ENCODE measurements at places on chromosomes 3 and 15. TPM values are rescaled to one million over a fixed set of nuclear protein-coding genes. Genes with fewer than 3 reads are reported as not detected.

Gene HYKK
- 1.0 TPM for polyA plus RNA-seq

Gene RBMS3
- 13.6 TPM for polyA plus RNA-seq

Gene ERICH6
- polyA plus RNA-seq, result not detected

Gene SEMA6D
- 16.4 TPM for polyA plus RNA-seq

Gene TUSC2
- polyA plus RNA-seq, result 89.0 TPM

Gene SNTN
- polyA plus RNA-seq, result not detected

Gene CTSH
- polyA plus RNA-seq, result 9.0 TPM

Gene PPM1M
- polyA plus RNA-seq, result 17.5 TPM

All from endothelial cell of umbilical vein (primary cell).